ENCODE measurements at places on chromosomes 4 and X.
A peak's percentile ranks its signal among the peaks of the same experiment; 100 is the strongest.

DNA sequence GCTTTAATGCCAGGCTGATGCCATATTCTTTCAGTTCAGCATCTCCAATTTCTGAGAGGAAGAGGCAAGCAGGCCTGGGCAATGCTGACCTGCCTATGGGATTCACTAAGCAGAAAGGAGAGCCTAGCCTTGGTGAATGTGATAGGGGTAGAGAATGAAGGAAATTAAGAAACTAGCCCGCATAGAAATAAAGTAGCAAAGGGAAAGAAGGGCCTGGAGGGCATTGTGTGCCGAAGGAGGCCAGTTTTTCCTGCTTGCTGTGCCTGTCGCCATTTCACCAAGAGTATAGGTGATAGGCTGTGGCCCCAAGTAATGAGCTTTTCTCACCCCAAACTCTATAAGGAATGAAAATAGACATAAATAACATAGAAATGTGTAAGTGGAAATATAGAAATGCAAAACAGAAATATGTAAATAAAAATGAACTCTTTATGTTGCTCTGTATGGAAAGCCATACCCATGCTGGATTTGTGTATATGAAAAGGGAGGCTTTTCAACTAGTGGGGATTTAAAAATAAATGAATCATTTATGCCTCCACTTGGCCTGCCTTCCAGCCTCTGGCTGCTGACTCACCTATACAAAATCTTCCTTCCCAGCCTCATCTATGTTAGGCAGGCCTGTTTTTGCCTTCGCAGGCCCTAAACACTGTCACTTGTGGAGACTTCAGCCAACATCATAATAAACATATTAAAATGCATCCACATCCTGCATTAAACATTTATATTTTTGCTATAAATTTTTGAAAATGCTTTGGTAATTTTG, 5.1 kb upstream of the OCRL start:
- peaks cover 12% of the 10 kb centered on the region for H3K27me3 ChIP-seq
- H3K4me3 ChIP-seq: no peak overlapping the region

DNA sequence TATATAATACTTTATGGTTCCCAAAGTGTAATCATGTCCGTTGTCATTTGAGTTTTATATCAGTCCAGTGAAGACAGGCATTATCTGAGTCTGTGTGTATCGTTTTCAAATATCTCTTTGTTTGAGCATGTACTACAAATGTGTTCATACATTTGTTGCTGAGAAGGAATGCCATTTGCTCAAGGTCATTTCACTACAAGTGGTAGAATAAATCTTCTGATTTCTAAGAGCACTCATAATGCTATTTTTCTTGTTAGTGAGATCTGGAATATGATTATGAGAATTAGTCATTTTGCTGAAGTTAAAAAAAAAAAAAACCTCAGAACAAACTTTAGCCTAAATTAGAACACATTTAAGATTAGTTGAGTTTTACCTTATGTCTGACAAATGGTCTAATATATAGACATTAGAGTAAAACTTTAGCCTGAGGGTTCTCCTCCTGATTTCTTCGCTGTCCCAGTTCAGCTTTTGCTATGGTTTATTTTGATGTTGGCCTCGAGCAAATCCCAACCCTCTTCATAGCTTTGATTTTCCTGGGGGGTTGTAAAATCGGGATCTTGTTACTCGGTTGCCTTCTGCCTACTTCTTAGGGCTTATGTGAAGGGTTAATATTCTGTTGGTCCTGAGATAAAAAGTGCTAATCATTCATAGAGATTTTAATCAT, 87.1 kb downstream of the TMEM131L start:
- H3K27ac ChIP-seq: no peak overlapping the region
- H3K36me3 ChIP-seq: peaks cover 8% of the 10 kb centered on the region
- H3K4me3 ChIP-seq: no peak overlapping the region
- no peak for DNase-seq

DNA sequence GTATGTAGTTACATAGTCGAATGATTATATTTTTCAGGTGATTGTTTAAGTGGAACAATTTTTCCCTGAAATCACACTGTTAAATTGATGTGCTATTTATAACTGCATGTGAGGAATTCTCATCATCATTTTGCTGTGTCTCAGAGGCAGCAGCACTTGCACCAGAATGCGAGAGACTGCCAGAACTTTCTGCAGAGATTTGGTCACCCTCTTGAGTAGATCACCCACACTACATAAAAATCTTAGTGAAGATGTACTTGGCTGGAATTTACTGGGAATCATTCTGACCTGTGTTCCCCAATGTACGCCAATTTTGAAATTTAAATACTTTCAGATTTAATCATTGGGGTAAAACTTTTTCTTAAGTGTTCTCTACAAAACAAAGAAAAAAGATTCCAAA, 5.4 kb downstream of the UGT2B4 start:
- DNase-seq: no peak
- H3K36me3 ChIP-seq: no peaks in the 10 kb centered on the region
- no peak overlapping the region for H3K27ac ChIP-seq
- no peak overlapping the region for H3K4me3 ChIP-seq
- H3K4me1 ChIP-seq: no peaks in the 10 kb centered on the region
- no peaks in the 10 kb centered on the region for H3K27me3 ChIP-seq

GRCh38 chrX:65528293-65528692, 6.3 kb downstream of the LAS1L start:
- H3K27ac ChIP-seq: no peak overlapping the region
- peaks cover 12% of the 10 kb centered on the region for H3K4me1 ChIP-seq
- DNase-seq: no peak
- H3K36me3 ChIP-seq: peaks cover 17% of the 10 kb centered on the region
- no peak overlapping the region for H3K4me3 ChIP-seq

DNA sequence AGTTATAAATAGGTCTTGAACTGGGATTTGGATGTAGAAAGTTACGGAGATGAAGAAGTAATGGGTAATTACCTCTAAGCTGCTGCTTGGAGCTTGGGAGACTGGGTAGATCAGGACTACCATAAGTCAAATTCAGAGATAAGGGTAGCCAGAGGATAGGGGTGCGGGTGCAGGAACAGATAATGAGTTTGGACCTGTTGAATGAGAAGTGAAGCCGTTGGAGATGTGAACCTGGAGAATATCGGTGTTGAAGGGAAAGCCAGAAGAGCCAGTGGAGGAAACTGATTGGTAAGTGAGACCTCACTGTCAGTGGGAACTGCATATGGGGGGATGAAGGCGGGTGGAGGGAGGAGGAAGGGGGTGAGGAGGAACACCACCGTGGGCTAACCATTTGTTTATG, 618 bp upstream of the FOXO4 start:
- H3K27me3 ChIP-seq: no peaks in the 10 kb centered on the region
- H3K27ac ChIP-seq: peak overlapping the region; percentile 81
- peaks cover 29% of the 10 kb centered on the region for H3K4me1 ChIP-seq
- H3K4me3 ChIP-seq: peak overlapping the region; percentile 84

DNA sequence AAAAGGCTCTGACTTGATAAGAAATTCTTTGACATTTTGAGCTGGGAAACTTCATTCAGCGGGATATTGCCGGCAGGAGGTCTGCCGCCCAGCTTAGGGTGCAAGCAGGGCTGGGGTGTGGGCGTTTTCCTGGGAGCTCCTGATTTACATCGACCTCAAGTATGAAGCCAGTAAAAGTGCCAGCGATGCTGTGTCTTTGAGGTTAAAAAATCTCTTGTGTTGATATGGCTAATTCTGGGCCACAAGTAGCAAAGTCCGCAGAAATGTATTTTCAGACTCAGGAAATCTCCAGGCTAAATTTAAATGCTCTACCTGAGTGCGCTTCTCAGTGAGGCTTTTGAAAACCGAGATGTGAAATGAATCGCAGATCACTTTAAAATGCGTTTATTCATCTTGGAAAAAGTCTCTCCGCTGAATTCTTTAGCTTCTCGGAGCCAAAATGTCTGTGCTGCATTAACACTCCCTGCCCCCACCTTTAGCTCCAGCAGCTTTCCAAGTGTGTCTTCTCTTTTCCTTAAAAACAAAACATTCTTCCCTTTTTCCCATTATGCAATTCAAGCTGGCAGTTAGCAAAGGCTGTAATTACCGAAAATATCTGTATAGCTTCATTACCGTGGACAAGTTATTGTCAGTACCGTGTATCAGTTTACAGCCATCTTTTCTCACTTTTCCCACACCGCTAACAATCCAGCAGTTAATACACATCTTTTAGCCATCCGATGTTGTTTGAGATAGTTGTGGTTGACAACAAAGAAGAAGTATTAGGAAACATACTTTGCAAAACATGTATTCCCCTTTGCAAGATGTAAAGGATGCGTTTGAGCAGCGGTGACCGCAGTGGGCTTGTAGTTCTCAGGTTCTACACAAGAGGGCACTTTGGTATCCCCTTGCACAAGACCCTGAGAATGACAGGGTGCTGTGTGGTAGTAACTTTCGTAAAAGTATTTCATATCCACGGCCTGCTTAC, 136.0 kb upstream of the STX18 start:
- no peak for DNase-seq
- peaks cover 2% of the 10 kb centered on the region for H3K27me3 ChIP-seq
- H3K4me3 ChIP-seq: no peak overlapping the region
- no peaks in the 10 kb centered on the region for H3K36me3 ChIP-seq
- no peaks in the 10 kb centered on the region for H3K4me1 ChIP-seq

- DNase-seq: no peak
- H3K27ac ChIP-seq: no peak overlapping the region
- no peaks in the 10 kb centered on the region for H3K4me1 ChIP-seq
Measured at GRCh38 chrX:44621078-44621477, 78.4 kb upstream of the FUNDC1 start.

DNA sequence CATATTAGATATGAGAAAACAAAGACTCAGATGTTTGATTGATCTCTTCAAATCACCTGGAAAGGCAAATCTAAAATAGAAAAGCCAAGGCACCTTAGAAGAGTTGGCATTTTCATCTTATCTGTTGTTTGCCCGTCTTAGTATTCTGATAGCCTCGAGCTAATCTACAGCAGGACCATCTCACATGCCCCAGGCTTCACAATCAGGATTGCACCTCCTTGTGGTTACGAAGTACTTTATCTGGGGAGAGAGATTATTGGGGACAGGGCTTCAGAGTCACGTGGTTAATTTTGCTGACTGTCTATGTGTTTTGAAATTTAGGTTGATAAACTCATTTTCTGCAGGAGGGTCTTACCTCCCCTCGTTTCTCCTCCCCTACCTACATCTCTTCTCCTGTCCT, 313.1 kb upstream of the ANXA10 start:
- H3K27me3 ChIP-seq: no peaks in the 10 kb centered on the region
- H3K27ac ChIP-seq: no peak overlapping the region
- H3K36me3 ChIP-seq: no peaks in the 10 kb centered on the region
- DNase-seq: no peak

GRCh38 chr4:24322511-24322910, 261.8 kb downstream of the DHX15 start:
- no peak overlapping the region for H3K4me3 ChIP-seq
- no peaks in the 10 kb centered on the region for H3K36me3 ChIP-seq
- no peak overlapping the region for H3K27ac ChIP-seq
- peaks cover 14% of the 10 kb centered on the region for H3K27me3 ChIP-seq

DNA sequence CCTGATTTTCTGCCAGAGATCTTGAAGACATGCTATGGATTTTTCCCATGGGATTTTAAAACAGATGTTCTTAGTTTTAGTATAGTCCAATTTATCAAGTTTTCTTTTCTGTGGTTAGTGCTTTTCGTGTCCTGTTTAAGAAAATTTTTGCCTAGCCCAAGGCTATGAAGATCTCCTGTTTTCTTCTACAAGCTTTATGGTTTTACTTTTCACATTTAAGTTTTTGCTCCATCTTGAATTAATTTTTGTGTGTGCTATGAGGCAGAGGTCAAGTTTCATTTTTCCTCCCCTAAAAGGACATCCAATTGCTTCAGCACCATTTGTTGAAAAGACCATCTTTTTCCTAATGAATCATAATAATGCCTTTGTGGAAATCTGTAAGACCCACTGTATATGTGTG, 65.6 kb downstream of the POLR2B start:
- DNase-seq: no peak
- no peaks in the 10 kb centered on the region for H3K4me1 ChIP-seq
- no peaks in the 10 kb centered on the region for H3K36me3 ChIP-seq
- H3K27ac ChIP-seq: no peak overlapping the region

GRCh38 chrX:110163488-110163887, 154.4 kb downstream of the AMMECR1 start:
- H3K4me1 ChIP-seq: peaks cover 14% of the 10 kb centered on the region

DNA sequence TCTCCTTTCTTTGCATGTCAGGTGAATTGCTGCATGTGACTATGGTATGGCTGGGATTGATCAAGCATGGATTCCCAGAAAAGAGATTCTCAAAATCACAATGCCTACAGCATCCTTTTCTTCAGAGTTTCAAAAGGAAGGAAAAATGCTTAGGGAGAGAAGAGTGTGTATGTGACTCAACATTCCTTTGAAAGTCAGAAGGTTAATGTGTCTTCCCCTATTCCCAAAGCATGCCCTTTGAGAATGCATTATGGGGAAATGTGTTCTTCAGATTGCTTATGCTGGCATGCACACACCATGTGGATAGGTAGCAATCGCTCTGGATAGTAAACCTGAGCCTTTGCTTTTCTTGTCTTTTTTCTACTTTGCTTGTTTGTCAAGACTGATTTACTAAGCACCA, 78.5 kb downstream of the ELOVL6 start:
- no peak for DNase-seq
- H3K4me3 ChIP-seq: no peak overlapping the region
- no peaks in the 10 kb centered on the region for H3K27me3 ChIP-seq
- H3K4me1 ChIP-seq: peaks cover 13% of the 10 kb centered on the region
- no peak overlapping the region for H3K27ac ChIP-seq

- H3K4me1 ChIP-seq: no peaks in the 10 kb centered on the region
- no peak overlapping the region for H3K4me3 ChIP-seq
- no peak overlapping the region for H3K27ac ChIP-seq
- H3K36me3 ChIP-seq: no peaks in the 10 kb centered on the region
Measured at GRCh38 chr4:93870876-93871458, 42.4 kb downstream of the ATOH1 start.

DNA sequence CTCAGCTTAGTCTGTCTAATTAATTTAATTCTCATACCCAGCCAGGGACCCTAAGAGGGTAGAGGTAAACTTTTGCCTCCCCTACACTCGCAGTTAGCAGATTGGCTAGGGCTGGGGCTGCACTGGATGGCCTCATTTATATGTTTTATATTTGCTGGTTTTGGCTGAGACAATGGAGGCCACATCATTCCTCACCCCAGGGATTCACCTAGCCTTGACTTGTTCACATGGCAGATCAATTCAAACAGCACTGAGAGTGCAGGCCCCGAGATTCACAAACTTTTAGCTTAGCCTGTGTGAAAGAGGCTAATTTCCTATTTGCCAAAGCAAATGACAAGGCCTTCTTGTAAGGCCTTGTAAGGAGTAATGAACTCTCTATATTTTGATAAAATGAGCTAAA, 844.4 kb downstream of the ARAP2 start:
- no peaks in the 10 kb centered on the region for H3K4me1 ChIP-seq
- H3K27ac ChIP-seq: no peak overlapping the region
- no peak for DNase-seq
- no peaks in the 10 kb centered on the region for H3K36me3 ChIP-seq

All from activated CD8-positive, alpha-beta memory T cell treated with anti-CD3 and anti-CD28 coated beads, Interleukin-2, amount 10 ng/mL, durations not matched to agents 7 days and 5 days (primary cell).